ENCODE measurements at places on chromosomes 13 and 19. TPM values are rescaled to one million over a fixed set of nuclear protein-coding genes. Genes with fewer than 3 reads are reported as not detected.

- DNase-seq = no peak
These were observed 21.9 kb downstream of the GPATCH1 start for GRCh38 chr19:33102893-33103292.

- no peak for DNase-seq
These were observed 28.8 kb downstream of the FOXO1 start for GRCh38 chr13:40637643-40638042.

GRCh38 chr13:57740719-57741118 is 109.2 kb downstream of the PCDH17 start:
- no peak for DNase-seq

DNA sequence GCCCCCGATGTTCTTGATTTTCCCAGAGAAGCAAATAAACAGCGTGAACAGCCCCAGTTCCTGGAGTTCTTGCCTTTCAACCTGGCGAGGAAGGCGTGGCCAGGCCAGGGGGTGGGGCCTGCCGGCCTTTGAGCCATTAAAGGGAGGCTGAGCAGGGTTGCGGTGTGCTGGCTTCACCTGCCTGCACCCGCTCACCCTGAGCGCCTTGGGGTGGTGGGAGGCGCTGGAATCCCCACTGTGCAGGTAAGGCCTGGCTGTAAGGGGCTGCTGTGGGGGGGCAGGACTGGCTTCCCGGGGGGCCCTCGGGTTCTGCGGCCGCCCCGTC is 2.7 kb upstream of the MISP start:
- no peak for DNase-seq

GRCh38 chr13:88097541-88097940 is 426.4 kb downstream of the SLITRK5 start:
- DNase-seq = no peak

PSG7 gene
- total RNA-seq = not detected

LGALS14 gene
- not detected for total RNA-seq

NOVA2 gene
- total RNA-seq = not detected
